ENCODE measurements at places on chromosomes 5 and 9.

DNA sequence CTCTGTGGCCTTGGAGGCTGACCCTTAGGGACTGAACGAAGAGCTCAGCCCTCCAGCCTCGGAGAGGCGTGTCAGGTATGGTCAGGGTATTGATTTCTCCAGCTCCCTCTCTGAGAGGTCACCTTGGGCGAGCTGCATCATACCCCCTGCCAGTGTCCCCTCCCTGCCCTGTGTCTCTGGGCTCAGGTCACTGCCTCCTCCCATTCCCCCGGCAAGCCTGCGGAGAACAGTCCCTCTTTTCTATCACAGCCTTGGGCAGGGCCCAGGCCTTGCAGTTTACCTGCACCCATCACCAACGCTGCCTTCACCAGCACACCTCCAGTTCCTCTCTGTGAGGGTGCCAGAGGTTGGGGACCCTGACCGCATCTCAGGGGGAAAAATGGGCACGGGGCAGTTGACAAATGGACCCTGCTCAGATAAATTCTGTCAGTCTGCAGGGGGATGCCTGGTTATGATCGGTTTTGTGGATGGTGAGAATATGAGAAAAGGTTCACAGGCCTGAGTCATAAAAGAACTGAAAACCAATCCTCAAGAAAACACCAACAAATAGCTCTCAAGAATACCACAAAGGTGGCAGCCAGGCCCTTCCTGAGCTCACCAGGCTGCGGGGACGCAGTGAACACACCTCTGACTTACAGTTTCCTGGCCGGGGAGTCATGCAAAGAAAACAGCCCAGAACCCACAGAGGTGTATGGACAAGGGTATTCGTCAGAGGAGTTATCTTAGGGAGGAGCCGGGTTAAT lies 24.7 kb upstream of the RXRA start:
- peaks cover 5% of the 10 kb centered on the region for H3K4me1 ChIP-seq
- DNase-seq = no peak
- H3K27ac ChIP-seq = no peak overlapping the region
- H3K36me3 ChIP-seq = no peaks in the 10 kb centered on the region
- H3K27me3 ChIP-seq = no peaks in the 10 kb centered on the region

- DNase-seq = no peak
- H3K27me3 ChIP-seq = no peaks in the 10 kb centered on the region
- no peaks in the 10 kb centered on the region for H3K36me3 ChIP-seq
Observed at GRCh38 chr9:4997196-4997595, 12.1 kb downstream of the JAK2 start.

DNA sequence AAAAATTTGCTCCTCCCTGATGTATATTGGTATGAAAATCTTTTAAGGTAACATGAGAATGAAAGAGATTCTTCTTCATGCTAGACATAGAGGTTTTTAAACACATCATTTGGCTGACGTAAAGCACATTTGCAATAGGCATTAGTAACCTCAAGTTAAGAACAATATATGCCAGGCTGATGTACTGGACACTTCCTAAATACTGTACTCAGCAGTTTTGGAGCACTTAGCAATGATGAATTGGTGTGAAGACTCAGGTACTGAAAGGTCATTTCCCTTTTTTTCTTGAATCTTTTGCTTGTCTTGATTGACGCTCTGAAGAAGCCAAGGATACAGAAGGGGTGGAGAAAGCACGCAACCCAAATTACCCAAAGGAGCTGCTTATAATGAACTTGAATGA lies 322.5 kb downstream of the PDE4D start:
- no peak for DNase-seq
- no peaks in the 10 kb centered on the region for H3K27me3 ChIP-seq
- H3K27ac ChIP-seq = no peak overlapping the region
- H3K4me1 ChIP-seq = no peaks in the 10 kb centered on the region

DNA sequence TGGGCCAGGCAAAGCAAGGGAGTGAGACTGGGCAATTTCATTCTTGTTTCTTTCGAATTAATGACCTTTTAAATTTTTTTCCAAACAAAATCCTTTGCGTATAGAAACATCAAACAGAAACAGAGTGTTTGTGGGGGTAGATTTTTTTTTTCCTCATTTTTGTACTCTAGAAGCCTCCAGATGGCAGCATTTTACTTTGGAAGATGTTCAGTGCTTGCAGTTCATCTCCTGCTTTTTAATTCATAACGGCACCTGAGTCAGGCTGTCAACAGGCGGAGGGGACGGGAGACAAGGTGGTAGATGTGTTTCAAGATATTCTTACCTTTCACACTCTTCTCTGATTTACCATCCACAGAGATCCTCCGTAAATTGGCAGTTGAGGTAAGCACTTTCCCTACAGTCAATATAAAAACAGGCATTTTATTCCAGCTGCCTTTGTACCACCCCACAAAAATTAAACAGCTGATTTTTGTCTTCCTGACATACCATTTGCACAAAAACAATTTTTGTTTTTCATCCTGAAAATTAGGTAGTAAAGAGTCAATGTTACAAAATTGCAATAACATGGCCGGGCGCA lies 99.5 kb upstream of the FBXL17 start:
- H3K27me3 ChIP-seq = no peaks in the 10 kb centered on the region
- DNase-seq = no peak
- no peak overlapping the region for H3K4me3 ChIP-seq
- no peaks in the 10 kb centered on the region for H3K4me1 ChIP-seq

DNA sequence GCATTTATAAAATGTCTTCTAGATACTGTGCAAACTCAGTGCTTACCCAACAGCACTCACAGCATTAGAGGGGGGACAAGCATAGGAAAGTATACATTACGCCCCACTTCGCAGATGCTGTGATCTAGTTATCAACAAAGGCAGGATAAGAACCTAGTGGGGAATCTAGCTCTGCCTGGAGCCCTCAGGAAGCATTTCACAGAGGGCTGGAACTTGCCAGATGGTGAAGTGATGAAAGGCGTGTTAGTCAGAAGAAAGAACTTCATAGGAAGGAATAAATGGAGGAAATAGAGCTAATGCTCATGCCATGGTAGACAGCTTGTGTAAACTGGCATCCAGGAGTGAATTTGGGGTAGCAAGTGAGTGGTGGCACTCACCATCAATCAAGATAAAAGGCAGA lies 25.8 kb downstream of the DIRAS2 start:
- H3K27me3 ChIP-seq = no peaks in the 10 kb centered on the region
- no peak for DNase-seq
- H3K27ac ChIP-seq = no peak overlapping the region
- H3K4me3 ChIP-seq = no peak overlapping the region

GRCh38 chr5:56269216-56269927 lies 36.2 kb upstream of the ANKRD55 start:
- H3K4me1 ChIP-seq = peaks cover 8% of the 10 kb centered on the region
- no peaks in the 10 kb centered on the region for H3K36me3 ChIP-seq
- H3K27ac ChIP-seq = no peak overlapping the region
